ENCODE measurements at places on chromosomes 12 and 14.

DNA sequence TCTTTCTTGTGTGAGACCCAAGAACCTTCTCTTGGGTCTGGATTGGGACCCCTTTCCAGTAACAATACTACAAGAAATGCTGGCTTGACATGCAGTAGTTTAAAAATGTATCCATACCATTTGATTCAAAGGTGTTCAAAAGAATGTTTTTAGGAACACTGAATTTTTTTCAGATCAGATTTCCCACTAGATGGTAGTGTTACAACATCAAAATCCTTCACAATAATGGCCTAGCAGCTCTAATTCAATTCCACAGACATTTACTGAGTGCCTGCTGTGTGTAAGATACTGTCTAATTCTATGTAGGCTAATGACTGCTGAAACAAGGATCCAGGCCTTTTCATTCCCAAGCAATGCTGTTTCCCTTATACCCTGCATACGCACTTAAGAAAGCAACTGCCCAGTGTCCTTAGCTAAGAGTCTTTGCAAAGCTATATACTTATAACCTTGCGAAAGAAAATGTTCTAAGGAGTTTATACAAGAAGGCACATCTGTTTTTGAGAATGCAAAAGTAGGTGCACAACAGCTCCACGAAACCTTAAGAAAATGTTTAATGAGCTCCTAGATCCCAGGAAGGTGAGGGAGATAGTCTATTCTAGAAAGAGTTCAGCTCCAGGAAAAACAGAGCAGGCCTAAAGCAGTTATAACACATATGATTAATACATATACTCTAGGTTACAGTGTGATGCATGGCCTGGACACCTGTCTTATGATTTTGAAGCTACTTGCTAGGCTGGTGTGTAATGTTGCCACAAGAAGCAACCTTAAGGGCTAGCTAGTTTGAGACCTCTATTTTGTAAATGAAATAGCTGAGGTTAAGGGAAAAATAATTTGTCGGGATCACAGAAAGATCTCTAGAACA lies 50.9 kb upstream of the PKP2 start:
- peak; percentile 52 for DNase-seq

DNA sequence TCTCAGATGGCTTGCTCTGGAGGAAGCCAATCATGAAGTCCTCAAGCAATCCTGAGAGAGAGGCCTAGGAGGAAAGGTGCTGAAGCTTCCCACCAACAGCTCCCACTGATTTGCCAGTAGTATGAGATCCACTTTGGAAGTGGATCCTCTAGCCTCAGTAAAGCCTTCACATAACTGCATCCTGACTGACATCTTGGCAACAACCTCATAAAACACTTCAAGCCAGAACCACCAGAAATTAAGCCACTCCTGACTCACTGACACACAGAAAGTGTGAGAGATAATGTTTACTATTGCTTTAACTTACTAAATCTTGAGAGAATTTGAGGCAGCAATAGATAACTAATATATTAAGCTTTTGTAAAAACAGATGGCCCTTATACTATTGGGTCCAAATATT lies 11.7 kb upstream of the TMX1 start:
- DNase-seq = no peak

DNA sequence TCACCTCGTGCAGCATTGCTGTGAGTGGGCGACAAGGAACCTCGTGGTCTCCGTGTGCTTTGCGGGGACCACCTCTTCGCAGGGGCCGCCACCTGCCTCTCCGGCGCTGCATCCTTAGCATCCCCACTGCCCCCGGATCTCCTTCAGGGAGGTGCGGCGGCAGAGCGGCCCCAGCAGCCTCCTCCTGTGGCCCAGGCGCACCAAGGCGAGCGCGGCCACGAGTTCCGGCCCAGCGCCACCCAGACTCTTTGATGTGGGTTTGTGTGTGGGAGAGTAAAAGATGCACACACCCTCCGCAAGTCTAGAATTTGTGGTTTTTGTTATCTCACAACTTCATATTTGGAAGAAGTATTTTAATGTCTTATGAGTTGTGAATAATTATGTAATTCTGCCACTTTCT lies 118.8 kb upstream of the DIO3 start:
- no peak for DNase-seq

DNA sequence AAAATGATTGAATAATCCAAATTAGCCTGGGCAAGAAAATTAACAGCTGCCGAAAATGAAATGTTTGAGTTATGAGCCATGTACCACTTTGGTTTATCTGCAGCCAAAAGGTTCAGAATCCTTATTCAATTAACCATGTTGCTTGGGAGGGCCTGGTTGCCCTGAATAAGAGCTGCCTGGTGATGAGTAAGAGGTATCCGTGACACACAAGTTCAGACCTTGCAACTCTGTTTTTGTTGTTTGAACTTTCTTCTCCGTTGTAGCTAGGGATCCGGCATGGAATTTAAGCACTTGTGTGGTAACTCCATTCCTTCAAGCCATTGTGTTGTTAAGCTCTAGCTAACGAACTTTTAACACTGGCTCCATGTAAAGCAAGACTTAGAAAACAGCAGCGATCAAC lies 35.7 kb downstream of the FOXA1 start:
- DNase-seq = no peak

DNA sequence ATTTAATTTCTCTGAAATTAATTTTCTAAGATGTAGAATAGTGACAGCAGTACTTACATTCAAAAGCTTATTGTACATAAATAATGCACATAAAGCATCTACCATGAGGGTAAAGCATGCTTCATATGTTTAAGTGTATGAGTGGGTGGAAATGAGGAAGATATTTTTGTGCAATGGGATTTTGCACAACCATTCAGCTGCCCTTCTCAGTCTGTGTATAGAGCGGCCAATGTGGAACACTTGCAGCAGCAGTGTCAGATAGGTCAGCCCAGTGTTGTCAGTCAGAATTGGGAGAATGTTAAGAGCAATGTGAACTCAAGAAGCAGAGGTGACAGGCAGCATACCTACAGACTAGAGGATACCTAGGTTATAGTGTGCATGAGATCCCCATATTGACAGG lies 72.5 kb upstream of the ATP2B1 start:
- no peak for DNase-seq

DNA sequence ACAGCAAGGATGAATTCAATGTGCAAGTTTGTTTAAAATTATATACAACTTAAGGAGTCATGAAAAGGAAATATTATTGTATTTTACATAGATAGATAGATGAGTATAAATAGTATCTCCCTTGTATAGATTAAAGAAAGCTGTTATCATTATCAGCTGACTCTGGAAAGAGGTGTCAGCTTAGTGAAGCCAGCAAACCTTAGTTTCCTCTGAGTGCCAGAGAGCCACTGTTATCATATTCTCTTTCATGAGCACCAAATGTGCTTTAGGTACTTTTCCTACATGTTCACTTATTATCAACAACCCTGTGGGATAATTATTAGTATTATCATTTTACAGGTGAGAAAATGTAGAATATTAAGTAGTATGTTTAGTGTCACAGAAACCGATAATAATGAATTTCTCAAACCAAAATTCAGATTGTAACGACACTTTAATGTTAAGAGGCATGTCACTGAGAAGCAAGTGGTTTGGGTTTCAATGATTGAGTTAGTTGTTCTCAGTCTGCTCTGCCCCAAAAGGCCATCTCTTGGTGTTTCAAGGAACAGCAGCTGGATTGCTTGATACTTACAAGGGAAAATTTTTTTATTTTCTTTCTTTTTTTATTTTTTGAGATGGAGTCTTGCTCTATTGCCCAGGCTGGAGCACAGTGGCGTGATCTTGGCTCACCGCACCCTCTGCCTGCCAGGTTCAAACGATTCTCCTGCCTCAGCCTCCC lies 53.7 kb downstream of the PLEKHA5 start:
- DNase-seq = peak; percentile 2

GRCh38 chr12:93621986-93622385 lies 49.5 kb downstream of the SOCS2 start:
- DNase-seq = no peak

- DNase-seq = peak; percentile 15
Measured at GRCh38 chr12:111687255-111687654, 1.4 kb downstream of the ACAD10 start.

DNA sequence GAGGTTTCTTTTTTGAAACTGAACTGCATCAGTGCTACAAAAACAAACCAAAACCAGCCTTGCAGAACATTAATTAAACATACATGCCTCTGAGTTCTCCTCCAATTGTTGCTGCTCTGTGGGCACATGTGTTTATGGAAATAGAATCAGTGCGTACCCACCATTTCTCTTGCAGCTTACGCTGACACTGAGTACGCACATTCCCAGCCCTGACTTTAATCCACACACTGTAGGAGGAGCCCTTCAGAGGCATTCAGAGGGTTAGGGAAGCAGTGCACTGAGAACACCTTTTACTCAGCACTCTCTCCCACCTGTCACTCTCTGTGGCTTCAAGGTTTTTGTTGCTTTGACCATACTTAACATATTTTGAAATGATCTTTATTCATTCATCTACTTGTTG lies 250.5 kb upstream of the PWP1 start:
- no peak for DNase-seq

DNA sequence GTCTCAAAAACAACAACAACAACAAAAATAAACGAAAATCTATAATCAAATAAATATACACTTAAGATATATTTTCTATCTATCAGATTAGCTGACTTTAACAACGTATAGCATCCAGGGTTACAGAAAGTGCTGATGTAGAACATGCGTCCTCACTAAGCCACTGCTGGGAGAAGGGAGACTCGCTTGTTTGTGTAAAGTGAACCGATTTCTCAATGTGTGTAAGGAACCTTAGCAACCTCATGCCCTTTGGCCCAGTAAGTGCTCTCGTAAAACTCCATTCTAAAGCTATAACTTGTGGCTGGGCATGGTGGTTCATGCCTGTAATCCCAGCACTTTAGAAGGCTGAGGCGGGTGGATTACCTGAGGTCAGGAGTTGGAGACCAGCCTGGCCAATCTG lies 23.8 kb downstream of the NFKBIA start:
- no peak for DNase-seq

DNA sequence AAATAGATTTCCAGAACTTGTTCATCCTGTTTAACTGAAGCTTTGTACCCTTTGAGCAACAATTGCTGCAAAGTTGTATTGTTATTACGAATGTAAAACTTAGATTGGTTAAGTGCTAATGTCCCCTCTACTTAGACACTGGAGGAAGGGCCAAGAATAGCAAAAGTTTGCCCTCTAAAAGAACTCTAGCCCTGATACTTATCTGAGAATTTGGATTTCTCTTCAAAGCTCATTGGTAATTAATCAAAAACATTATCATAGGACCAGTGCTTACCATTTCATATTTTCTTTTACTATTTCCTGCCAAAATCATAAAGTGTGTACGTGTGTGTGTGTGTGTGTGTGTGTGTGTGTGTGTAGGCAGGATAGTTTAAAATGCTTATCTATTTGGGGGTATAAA lies 58.2 kb downstream of the LMNTD1 start:
- no peak for DNase-seq

DNA sequence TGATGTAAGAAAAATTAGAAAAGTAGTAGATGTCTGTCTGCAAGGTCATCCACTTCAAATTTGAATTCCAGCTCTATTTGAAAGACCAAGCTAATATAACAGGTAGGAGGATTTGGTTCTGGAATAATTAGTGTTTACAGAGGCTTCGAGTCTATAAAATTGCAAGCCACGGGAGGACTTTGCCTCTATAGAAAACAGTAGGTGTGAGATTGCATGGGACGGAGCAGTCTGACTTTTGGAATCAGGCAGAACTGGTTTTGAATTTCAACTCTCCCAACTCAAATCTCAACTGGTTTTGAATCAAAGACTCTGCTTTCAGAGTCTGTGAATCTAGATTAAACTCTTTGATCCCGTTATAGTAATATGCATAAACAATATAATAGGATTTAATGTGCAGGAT lies 82.4 kb downstream of the PIK3C2G start:
- DNase-seq = no peak

- DNase-seq = no peak
Measured at GRCh38 chr14:30108975-30109700, 181.5 kb upstream of the PRKD1 start.

DNA sequence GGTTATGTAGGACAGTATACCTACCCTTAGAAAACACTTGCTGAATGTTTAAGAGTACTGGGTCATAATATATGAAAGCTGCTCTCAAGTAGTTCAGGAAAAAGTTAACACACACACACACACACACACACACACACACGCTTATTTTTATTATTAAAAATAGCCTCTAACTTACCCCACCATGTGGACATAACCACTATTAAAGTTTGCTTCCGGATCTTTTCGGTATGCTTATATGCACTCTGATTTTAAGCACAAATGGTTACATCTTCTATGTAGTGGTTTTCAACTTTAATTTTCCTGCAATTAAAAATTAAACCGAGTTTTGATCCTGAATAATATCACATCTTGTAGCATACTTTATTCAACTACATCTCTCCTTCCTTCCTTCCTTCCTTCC lies 84.9 kb upstream of the TRAF3 start:
- DNase-seq = no peak

- DNase-seq = no peak
Measured at GRCh38 chr12:3761116-3761735, 8.3 kb upstream of the CRACR2A start.

GRCh38 chr14:56147986-56148901 lies 30.0 kb downstream of the PELI2 start:
- DNase-seq = peak; percentile 16

- DNase-seq = no peak
Measured at GRCh38 chr14:95434121-95434520, 82.3 kb downstream of the SYNE3 start.

DNA sequence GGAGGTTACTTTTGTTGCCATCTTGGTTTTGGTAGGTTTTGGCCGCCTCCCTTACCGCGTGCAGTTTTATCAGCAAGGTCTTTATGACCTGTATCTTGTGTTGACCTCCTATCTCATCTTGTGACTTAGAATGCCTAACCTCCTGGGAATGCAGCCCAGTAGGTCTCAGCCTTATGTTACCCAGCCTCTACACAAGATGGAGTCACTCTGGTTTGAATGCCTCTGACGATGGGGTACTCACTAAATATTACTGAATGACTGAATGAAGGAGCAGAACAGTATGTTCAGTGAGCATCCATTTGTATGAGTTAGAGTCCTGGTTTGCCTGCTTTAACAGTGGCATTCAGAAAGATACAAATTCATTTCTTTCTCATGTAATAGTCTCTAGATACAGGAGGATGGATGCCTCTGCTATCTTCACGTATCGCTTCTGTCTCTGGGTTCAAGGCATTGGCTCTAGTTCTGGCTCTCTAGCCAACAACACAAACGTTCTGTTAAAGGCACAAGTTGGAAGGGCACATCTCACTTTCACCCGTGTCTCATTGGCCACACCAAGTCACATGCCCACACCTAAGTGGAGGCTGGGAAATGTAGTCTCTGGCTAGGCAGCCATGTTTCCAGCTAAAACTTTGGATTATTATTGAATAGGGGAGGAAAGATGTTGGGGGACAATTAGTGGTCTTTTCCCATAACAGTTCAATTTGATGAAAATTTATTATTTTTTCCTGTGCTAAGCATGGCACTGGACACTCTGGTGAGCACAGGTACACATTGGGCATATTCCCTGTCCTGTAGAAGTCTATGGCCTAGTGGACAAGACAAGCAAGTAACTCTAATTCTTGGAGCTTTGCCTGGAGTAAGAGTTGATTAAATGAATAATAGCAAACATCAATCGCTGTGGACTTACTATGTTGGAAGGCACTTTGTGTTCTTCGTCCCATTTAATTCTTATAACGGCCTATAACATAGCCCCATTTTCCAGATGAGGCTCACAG lies 75.2 kb upstream of the RPH3A start:
- peak; percentile 27 for DNase-seq

Measured in Kasumi-1 (cell line).